A549 treated with AZD2906 at 1 μM for 4 hours (cell line): ENCODE measurements at places on chromosomes 2 and 18. TPM values are rescaled to one million over a fixed set of nuclear protein-coding genes. Genes with fewer than 3 reads are reported as not detected.

The UGT1A5 gene
- total RNA-seq, result 0.03 to 0.09 TPM (median 0.05 TPM) in 3 of 5 replicates, not detected in the others

The REG3A gene
- not detected in 5 replicates for total RNA-seq

The SLC1A4 gene
- total RNA-seq, result 9.6 to 11.0 TPM (median 9.8 TPM) in 5 replicates

The MTA3 gene
- 25.1 to 35.3 TPM (median 29.2 TPM) in 5 replicates for total RNA-seq

The UNC80 gene
- not detected in 5 replicates for total RNA-seq

The SAG gene
- not detected in 5 replicates for total RNA-seq

The SF3B6 gene
- total RNA-seq, result 164 to 189 TPM (median 169 TPM) in 5 replicates

The GRHL1 gene
- total RNA-seq, result 0.93 to 1.3 TPM (median 1.1 TPM) in 5 replicates

The CROCC2 gene
- total RNA-seq, result not detected in 5 replicates

The RAB12 gene
- total RNA-seq, result 22.3 to 26.5 TPM (median 24.0 TPM) in 5 replicates

The PAX3 gene
- not detected in 5 replicates for total RNA-seq

The CD302 gene
- 2.0 to 2.3 TPM (median 2.1 TPM) in 5 replicates for total RNA-seq

The ZNF804A gene
- not detected in 5 replicates for total RNA-seq

The DSEL gene
- 0.34 to 0.51 TPM (median 0.40 TPM) in 5 replicates for total RNA-seq

The TUBB8B gene
- total RNA-seq, result not detected in 5 replicates

The ABCG8 gene
- not detected in 5 replicates for total RNA-seq

The MDH1B gene
- 1.1 to 1.7 TPM (median 1.5 TPM) in 5 replicates for total RNA-seq

The ANKRD30B gene
- total RNA-seq, result not detected in 5 replicates

The CELF4 gene
- total RNA-seq, result not detected in 5 replicates

The CFAP65 gene
- total RNA-seq, result 0.11 to 0.32 TPM (median 0.17 TPM) in 5 replicates

The TMEM200C gene
- 0.01 to 0.05 TPM in 2 of 5 replicates, not detected in the others for total RNA-seq

The DIPK1C gene
- not detected in 5 replicates for total RNA-seq

The PDE11A gene
- 0.24 to 0.50 TPM (median 0.38 TPM) in 5 replicates for total RNA-seq

The IL1R2 gene
- 0.53 to 1.5 TPM (median 1.2 TPM) in 5 replicates for total RNA-seq

The CCDC150 gene
- total RNA-seq, result 3.9 to 4.5 TPM (median 4.1 TPM) in 5 replicates

The HRH4 gene
- 0.03 TPM in 1 of 5 replicates, not detected in the others for total RNA-seq

The RGPD4 gene
- 0.03 to 0.07 TPM (median 0.05 TPM) in 4 of 5 replicates, not detected in the other for total RNA-seq

The TUBA3D gene
- 8.3 to 16.0 TPM (median 10.2 TPM) in 5 replicates for total RNA-seq

The TEKT4 gene
- total RNA-seq, result not detected in 5 replicates

The PROKR1 gene
- 0.01 TPM in 1 of 5 replicates, not detected in the others for total RNA-seq

The TMEM247 gene
- not detected in 5 replicates for total RNA-seq

The PPM1G gene
- 156 to 166 TPM (median 158 TPM) in 5 replicates for total RNA-seq

The C2orf80 gene
- not detected in 5 replicates for total RNA-seq

The ALPG gene
- total RNA-seq, result 0.33 to 0.55 TPM (median 0.50 TPM) in 5 replicates

The IL36B gene
- 0.11 to 0.14 TPM in 2 of 5 replicates, not detected in the others for total RNA-seq

The SPDYA gene
- total RNA-seq, result 0.08 to 0.27 TPM (median 0.25 TPM) in 5 replicates

The AGXT gene
- total RNA-seq, result not detected in 5 replicates

The LHCGR gene
- total RNA-seq, result not detected in 5 replicates

The TCF7L1 gene
- total RNA-seq, result 8.3 to 12.0 TPM (median 10.7 TPM) in 5 replicates

The NT5C1B gene
- total RNA-seq, result not detected in 5 replicates

The NHEJ1 gene
- 15.2 to 19.0 TPM (median 16.9 TPM) in 5 replicates for total RNA-seq
